ENCODE measurements at places on chromosomes 11 and 22.
A peak's percentile ranks its signal among the peaks of the same experiment; 100 is the strongest.

DNA sequence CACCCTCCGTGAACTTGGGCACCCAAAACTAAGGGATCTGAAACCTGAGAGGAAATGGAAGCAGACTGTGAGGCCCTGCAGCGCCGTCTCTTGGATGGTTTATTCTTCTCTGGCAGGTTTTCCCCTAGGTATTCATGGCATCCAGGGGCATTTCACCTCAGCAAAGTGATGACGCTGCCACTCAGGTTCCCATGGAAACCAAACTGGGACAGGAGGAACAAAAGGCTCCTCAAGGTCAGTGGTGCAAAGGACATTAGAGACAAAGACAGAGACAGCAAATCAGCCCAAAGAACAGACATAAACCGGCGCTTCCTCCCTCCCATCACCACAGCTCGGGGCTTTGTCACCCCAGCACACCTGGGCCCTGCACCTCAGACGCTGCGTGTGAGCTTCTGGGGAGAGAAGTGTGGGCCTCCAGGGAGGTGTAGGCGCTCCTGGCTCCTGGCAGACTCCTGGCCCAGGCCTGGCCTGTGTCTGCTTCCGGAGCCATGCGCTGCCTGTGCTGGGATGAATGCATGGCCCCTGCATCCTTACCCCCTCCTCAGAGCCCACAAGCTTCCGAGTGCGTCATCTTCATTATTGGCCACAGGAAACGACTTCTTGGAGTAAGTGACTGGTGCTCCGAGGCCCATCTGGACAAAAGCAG lies 5.9 kb downstream of the TP53AIP1 start:
- no peak overlapping the region for H3K4me3 ChIP-seq
- no peak for DNase-seq
- H3K27me3 ChIP-seq: peaks cover 23% of the 10 kb centered on the region
- no peaks in the 10 kb centered on the region for H3K36me3 ChIP-seq

DNA sequence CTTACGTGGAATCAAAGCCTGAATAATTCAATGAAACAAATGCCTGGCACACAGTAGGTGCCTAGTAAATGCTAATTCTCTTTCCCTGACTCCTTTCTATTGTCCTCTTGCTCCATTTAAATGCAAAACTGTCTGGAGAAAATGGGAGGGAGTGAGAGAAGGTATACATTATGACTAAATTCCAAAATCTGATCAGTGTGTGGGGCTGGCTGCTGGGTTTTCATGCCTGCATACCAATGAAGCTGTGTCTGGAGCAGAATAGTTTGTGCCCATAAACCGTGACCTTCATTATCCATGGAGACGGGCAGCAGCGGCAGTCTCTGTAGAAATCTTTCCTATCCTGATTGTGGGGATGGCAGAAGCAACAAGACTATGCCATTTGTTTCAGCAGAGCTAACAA lies 223.4 kb upstream of the ZBED5 start:
- no peak overlapping the region for H3K4me3 ChIP-seq
- no peak overlapping the region for H3K27ac ChIP-seq
- DNase-seq: no peak
- peaks cover 5% of the 10 kb centered on the region for H3K27me3 ChIP-seq
- H3K36me3 ChIP-seq: no peaks in the 10 kb centered on the region

- H3K4me3 ChIP-seq: no peak overlapping the region
- no peak for DNase-seq
- H3K4me1 ChIP-seq: peaks cover 17% of the 10 kb centered on the region
- no peak overlapping the region for H3K27ac ChIP-seq
- H3K36me3 ChIP-seq: no peaks in the 10 kb centered on the region
Measured at GRCh38 chr22:33062361-33062760, 4.2 kb upstream of the SYN3 start.

GRCh38 chr11:124961972-124962609 lies 8.1 kb downstream of the CCDC15 start:
- H3K4me3 ChIP-seq: no peak overlapping the region
- peak; percentile 80 for DNase-seq
- no peaks in the 10 kb centered on the region for H3K36me3 ChIP-seq
- H3K27me3 ChIP-seq: no peaks in the 10 kb centered on the region
- no peak overlapping the region for H3K27ac ChIP-seq

DNA sequence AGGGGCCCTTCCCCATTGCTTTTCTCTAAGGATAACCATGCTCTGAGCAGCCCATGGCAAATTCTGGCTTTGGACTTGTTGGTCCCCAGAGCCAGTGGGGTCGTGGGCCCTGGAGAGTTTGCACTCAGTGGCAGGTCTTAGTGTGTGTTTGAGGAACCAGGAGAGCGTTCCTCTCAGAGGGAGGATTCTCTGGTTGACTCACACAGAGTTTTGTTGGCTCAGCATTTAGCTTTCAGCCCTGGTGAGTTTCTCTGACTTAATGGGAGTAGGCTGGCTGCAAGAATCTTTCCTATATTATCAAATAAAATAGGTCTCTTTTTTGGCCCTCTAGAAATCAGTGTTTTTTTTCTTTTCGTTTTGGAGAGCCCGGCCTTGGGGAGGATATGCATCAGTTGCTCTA lies 20.9 kb downstream of the ST14 start:
- DNase-seq: peak; percentile 36
- H3K4me3 ChIP-seq: no peak overlapping the region
- H3K27me3 ChIP-seq: no peaks in the 10 kb centered on the region
- no peaks in the 10 kb centered on the region for H3K36me3 ChIP-seq

- H3K36me3 ChIP-seq: peaks cover 1% of the 10 kb centered on the region
- H3K27me3 ChIP-seq: no peaks in the 10 kb centered on the region
- no peak overlapping the region for H3K27ac ChIP-seq
- no peak for DNase-seq
Measured at GRCh38 chr11:46529928-46530574, 63.8 kb downstream of the AMBRA1 start.

DNA sequence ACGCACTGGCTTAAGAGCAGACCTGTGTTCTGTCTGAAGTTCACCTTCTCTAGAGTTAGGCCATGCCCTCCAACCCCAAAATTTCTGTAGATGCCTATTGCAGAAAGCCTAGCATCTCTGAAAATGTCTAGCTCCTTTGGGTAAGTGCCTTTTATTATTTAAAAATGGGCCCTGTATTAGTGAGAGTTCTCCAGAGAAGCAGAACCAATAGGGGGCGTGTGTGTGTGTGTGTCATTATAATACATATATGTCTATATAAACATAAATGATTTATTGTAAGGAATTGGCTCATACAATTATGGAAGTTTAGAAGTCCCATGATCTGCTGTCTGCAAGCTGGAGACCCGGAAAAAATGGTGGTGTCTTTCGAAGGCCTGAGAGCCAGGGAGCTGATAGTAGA lies 144.7 kb downstream of the TTC17 start:
- no peak overlapping the region for H3K27ac ChIP-seq
- DNase-seq: no peak
- no peak overlapping the region for H3K4me3 ChIP-seq
- H3K4me1 ChIP-seq: no peaks in the 10 kb centered on the region
- H3K27me3 ChIP-seq: no peaks in the 10 kb centered on the region

GRCh38 chr22:17213976-17214375 lies 5.3 kb downstream of the ADA2 start:
- H3K27me3 ChIP-seq: no peaks in the 10 kb centered on the region
- H3K4me1 ChIP-seq: peaks cover 30% of the 10 kb centered on the region
- no peak overlapping the region for H3K27ac ChIP-seq
- DNase-seq: peak; percentile 50
- no peak overlapping the region for H3K4me3 ChIP-seq

- H3K4me3 ChIP-seq: no peak overlapping the region
- no peaks in the 10 kb centered on the region for H3K27me3 ChIP-seq
- no peak overlapping the region for H3K27ac ChIP-seq
- H3K36me3 ChIP-seq: no peaks in the 10 kb centered on the region
- H3K4me1 ChIP-seq: no peaks in the 10 kb centered on the region
- no peak for DNase-seq
Measured at GRCh38 chr22:43562843-43563242, 151.0 kb downstream of the MPPED1 start.

DNA sequence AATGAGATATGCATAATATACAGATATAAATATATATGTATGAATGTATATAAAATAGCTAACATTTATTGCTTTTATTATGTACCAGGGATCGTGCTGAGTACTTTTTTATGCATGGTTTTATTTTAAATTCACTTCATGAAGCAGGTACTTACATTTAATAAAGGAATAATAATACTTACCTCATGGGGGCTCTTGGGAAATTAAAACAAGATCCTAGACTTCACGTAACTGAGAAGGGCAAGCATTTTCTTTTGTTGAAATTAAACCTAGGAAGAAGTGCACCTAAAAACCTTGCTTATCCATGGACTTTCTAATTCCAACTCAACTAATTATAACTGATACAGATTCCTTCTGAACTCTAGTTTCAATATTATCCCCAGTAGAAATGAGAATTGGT lies 40.0 kb upstream of the ABTB2 start:
- no peak for DNase-seq
- no peak overlapping the region for H3K4me3 ChIP-seq
- no peaks in the 10 kb centered on the region for H3K4me1 ChIP-seq
- H3K27me3 ChIP-seq: peaks cover 5% of the 10 kb centered on the region

DNA sequence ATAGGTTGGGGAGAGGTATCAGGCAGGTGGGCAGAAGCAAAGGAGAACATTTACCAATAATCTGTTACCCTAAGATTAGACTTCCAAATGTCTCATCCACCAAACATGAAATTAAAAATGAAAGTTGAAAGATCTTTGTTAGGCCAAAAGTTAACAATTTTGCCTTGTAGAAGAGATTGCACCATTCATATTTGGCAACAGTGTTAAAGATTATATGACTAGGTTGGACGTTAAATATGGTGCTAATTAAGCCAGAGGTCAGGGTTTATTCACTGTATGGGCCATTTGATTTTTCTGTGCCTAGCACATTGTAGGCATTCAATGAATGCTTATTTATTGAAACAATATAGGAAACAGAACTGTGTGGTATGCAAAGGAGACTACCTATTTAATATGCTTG lies 126.1 kb upstream of the SLC5A12 start:
- H3K27ac ChIP-seq: no peak overlapping the region
- H3K27me3 ChIP-seq: no peaks in the 10 kb centered on the region
- no peak overlapping the region for H3K4me3 ChIP-seq
- no peak for DNase-seq
- no peaks in the 10 kb centered on the region for H3K36me3 ChIP-seq

- no peak overlapping the region for H3K27ac ChIP-seq
- H3K4me3 ChIP-seq: no peak overlapping the region
Measured at GRCh38 chr11:67776852-67777520, 102.6 kb upstream of the ALDH3B2 start.

DNA sequence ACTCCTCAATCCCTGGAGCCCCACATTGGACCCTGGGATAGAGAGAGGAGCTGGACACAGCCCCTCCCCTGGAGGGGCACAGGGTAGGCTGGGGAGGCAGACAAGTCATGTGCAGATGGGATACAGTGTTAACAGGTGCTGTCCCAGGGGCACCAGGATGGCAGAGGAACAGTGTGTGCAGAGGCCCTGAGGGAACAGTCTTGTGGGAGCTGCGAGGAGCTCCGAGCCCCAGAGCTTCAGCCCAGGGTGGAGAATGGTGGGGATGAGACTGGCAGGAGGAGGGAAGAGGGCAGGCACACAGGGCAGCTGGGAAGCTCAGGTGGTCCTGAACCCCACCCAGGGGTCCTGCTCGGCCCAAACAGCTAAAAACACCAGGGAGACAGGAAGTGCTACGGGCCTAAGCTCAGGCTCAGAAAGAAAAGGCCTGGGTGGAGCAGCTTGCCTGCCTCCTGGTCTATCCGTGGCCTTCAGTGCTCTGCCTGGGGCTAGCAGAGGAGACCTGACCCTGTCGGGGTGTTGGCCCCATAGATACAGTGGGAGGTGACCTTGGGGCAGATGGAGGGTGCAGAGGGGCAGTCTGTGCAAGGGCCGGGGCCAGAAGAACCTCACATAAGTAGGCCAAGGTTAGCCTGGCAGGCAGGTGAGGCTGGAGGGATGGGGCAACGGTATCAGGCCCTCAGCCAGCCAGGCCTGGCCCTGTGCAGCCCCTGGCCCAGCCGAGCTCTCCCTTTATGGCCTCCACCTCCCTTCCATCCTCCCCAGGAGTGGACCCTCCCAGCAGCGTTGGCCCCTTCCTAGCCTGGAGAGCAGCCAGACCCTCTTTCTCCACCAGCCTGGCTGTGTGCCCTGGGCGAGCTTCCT lies 15.4 kb downstream of the CAPN5 start:
- H3K36me3 ChIP-seq: no peaks in the 10 kb centered on the region
- H3K4me3 ChIP-seq: no peak overlapping the region
- no peak overlapping the region for H3K27ac ChIP-seq
- DNase-seq: no peak

GRCh38 chr22:37681001-37681424 lies 5.1 kb upstream of the NOL12 start:
- peak; percentile 10 for DNase-seq
- H3K27ac ChIP-seq: no peak overlapping the region
- H3K4me1 ChIP-seq: peaks cover 39% of the 10 kb centered on the region
- no peak overlapping the region for H3K4me3 ChIP-seq
- no peaks in the 10 kb centered on the region for H3K27me3 ChIP-seq

GRCh38 chr11:81286550-81286949 lies 1447.1 kb downstream of the FAM181B start:
- no peak overlapping the region for H3K4me3 ChIP-seq
- H3K4me1 ChIP-seq: no peaks in the 10 kb centered on the region

DNA sequence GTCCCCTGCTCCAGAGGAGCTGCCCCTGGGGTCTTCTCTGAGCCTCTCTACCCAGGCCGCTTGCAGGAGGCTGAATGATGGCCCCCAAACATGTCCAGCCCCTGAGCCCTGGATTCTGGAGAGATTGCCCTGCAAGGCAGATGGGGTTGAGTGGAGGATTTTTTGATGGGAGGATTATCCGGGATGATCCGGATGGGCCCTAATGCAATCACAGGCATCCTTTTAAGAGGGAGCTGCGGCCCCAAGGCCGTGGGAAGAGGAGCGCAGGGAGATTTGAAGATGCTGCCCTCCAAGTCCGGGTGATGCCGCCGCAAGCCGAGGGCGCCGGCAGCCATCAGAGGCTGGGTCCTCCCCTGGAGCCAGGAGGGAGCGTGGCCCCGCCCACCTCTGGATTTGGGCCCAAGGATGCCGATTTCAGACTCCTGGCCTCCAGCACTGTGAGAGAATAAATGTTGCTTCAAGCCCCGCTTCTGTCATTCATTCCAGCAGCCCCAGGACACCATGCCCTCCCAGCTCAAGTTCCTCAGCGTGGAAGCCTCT lies 66.0 kb downstream of the WNT7B start:
- no peaks in the 10 kb centered on the region for H3K36me3 ChIP-seq
- H3K4me1 ChIP-seq: no peaks in the 10 kb centered on the region
- H3K27me3 ChIP-seq: no peaks in the 10 kb centered on the region
- no peak overlapping the region for H3K27ac ChIP-seq
- H3K4me3 ChIP-seq: no peak overlapping the region

- no peak overlapping the region for H3K4me3 ChIP-seq
- no peaks in the 10 kb centered on the region for H3K36me3 ChIP-seq
- H3K27me3 ChIP-seq: no peaks in the 10 kb centered on the region
- H3K27ac ChIP-seq: no peak overlapping the region
- H3K4me1 ChIP-seq: peaks cover 41% of the 10 kb centered on the region
Measured at GRCh38 chr22:23789121-23789520, 2.4 kb downstream of the SMARCB1 start.

All from B cell (primary cell).